Stimulated activated CD8-positive, alpha-beta memory T cell treated with anti-CD3 and anti-CD28 coated beads, Interleukin-15, amount 100 ng/mL, for 1 hour (primary cell): ENCODE measurements at places on chromosomes 11 and 22.

DNA sequence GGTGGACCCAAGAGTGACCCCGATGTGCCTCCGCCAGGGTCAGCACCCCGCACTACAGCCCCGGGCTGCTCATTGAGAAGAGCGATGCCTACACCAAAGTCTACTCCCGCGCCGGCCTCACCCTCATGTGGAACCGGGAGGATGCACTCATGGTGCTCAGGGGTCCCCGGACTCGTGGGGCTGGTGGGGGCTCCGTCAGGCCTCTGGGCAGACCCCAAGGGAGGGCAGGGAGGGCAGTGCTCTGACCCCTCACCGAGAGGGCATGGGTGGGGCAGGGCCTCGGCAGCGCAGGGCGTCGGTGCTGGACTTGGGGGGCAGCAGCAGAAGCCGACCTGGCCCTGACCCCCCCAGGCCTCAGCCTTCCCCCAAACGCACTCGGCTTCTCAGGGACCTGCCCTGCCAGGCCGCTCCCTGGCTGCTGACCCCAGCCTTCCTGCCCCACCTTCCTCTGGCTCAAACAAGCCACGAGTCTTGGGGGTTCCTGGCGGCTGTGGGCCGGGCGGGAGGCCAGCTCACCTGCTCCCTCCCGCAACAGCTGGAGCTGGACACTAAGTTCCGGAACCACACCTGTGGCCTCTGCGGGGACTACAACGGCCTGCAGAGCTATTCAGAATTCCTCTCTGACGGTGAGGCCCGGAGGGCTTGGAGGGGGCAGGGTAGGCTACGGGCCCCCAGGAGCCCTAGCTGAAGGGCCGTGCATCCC, 2.9 kb downstream of the MUC2 start:
- DNase-seq, result no peak

GRCh38 chr22:45212306-45212709, 28.4 kb downstream of the KIAA0930 start:
- DNase-seq, result no peak

DNA sequence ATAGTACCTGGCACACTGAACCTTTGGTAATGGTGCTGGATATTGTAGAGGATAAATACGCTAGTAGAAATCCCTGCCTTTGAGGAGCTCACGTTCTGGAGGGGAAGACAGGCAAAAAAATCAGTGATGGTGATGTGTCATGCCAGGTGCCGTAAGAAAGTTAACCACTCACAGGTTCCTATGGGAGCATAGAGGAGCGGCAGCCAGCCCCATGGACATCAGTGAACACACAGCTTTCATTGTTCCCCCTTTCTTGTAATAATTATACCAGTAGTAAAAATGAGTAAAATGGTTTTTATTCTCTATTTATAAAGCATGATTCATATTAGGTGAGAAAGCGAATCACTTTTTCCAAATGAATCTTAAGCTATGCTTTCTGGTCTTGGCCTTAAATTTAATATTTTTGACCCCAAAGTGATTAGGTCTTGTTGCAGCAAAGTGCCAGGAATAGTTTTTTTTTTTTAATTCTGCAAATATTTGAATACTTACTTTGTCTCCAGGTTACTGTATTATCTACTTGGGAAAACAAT, 57.9 kb downstream of the UVRAG start:
- DNase-seq, result no peak

- DNase-seq, result no peak
These were observed 10.2 kb upstream of the MPPED1 start for GRCh38 chr22:43401661-43402060.

- DNase-seq, result no peak
These were observed 108.0 kb downstream of the MAML2 start for GRCh38 chr11:96234866-96235441.

DNA sequence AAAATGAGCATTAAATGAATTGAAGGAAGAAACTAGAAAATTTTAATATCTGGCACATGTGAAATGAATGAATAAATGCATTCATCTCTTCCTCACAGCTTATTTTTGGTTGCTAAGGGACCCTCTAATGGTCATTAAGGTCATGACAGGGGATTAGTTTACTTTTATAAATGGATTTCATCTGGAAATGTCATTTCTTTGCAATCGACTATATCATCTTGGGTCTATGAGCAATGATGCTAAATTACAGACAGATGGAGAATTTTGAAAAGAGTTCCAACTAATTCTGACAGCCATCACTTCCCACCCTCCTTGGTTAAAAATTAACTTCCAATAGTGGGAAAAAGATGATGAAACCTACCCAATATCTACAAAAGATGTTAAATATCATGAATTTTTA, 98.0 kb downstream of the KIF18A start:
- no peak for DNase-seq

DNA sequence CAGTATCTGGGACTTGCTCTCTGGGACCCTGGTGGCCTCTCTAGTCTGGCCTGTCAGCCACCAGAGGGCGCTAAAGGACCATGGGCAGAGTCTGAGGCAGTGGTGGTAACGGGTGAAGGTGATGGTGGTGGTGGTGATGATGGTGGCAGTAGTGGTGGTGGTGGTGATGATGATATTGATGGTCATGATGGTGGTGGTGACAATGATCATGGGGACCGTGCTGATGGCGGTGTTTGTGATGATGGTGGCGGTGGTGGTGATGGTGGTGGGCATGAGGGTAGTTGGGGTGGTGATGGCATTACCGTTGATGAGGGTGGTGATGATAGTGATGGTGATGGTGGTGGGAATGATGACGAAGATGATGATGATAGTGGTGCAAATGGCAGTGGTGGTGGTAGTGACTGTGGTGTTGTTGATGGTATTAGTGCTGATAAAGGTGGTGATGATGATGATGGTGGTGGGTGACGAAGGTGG, 16.0 kb downstream of the TRPM5 start:
- peak; percentile 78 for DNase-seq

- DNase-seq, result no peak
These were observed 212.5 kb downstream of the CTTN start for GRCh38 chr11:70610566-70611565.

- no peak for DNase-seq
These were observed 115.9 kb upstream of the GRK3 start for GRCh38 chr22:25448435-25449051.

- no peak for DNase-seq
These were observed 16.2 kb upstream of the ACCSL start for GRCh38 chr11:44031549-44031948.

DNA sequence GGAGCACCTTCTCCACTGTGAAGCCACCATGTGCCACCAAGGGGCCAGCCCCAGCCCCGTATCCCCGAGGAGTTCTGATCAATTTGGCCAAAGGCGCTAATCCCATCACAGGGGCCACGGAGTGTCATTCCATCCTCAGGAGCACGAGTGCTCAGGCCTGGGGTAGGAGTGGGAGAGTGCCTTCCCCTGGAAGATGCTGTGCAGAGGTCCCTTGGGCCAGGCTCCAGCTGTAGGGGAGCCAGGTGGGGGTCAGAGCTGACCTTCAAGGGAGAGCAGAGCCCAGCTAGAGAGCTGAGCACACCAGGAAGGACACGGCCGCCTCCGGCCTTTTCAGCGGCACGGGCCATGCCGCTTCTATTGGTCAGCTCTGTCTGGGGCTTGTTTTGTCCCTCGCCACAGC, 1459.9 kb downstream of the BRD1 start:
- DNase-seq, result no peak

DNA sequence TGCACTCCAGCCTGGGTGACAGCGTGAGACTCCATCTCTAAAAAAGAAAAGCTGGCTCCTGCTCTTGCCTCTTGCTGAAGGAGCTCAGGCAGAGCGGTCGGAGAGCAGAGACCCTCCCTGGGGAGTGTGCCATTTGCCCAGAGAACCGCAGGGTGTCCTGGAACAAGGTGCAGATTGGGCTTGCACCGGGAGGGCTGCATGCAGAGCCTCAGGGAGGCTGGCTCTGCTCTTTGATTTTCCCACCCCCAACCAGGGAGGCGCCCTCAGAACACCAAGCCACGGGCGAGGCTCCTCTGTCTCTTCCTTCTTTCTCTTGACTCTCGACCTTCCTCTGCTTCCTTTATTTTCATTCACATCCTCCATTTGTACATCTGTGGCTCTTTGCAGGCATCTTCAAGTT, 889.1 kb downstream of the OPCML start:
- no peak for DNase-seq

GRCh38 chr11:3010004-3010403, 17.9 kb upstream of the NAP1L4 start:
- DNase-seq, result no peak

- DNase-seq, result no peak
These were observed 2.0 kb downstream of the CFL1 start for GRCh38 chr11:65855927-65856363.

DNA sequence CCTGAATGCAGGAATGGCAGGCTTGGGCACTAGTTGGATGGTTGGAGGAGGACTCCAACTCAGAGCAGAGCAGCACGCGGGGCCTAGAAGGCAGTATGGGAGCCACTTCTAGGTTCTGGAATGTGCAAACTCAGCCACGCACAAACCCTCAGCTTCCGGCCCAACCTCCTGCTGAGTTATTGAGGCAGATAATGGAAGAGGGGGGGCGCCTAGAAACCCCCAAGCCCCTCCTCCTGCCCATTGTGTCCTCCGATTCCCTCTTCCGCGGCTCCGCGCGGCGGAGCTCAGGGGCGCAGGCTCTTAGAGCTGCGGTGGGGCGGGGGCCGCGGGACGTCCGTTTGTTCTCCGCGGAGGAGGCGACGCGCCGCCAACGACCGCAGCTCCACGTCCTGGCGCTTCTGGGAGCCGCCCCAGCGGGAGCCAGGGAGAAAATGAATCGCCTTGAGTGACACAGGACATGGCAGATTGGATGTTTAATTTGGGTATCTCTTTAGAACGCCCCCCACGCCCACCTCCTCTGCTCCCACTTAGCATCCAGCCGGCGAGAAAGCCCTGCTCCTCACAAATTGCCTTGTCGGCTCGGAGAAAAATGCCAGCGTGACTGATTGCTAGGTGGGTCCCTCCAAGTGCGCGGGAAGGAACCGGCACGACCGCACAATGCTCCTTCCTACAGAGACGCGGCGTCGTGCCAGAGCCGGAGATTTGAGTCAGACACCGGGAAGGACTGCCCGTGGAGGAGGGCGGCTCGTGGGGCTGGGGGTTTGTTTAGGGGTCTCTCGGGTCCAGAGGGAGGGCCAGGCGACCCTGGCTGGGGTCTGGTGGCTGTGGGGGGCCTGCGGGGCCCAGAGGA, 144.6 kb downstream of the NECTIN1 start:
- no peak for DNase-seq

DNA sequence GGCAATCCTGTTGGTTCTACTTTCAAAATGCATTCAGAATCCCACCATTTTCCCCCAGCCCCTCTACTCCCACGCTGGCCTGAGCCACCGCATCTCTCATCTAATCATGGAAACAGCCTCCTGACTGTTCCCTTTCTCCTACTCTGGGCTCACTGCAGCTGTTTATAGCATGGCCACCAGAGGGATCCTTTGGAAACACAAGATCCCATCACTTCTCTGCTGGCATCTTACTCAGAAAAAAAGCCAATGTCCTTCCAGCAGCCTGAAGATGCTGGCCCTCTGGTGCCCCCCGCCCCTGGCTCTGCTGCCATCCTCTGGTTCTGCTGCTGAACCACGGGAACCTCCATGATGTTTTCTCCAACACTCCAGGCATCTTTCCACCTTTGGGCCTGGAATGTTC, 11.1 kb downstream of the MS4A8 start:
- DNase-seq, result no peak

DNA sequence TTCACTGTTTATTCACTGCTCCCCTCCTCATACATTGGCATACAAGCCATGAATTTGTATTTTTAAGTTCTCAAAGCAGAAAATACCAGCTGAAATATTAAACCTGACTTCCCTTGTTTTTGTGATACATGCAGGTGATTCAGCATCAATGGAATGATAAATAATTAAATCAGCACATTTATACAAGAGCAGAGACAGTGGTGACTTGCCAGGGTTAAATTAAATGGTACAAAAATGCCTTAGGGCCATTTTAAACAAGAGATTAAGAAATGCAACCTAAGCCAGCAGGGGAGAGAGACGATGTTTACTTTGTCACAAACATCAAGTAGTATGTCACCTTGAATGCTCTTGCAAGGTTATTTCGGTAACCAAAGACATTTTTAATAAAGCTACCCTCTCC, 95.9 kb upstream of the DDI1 start:
- DNase-seq, result no peak

DNA sequence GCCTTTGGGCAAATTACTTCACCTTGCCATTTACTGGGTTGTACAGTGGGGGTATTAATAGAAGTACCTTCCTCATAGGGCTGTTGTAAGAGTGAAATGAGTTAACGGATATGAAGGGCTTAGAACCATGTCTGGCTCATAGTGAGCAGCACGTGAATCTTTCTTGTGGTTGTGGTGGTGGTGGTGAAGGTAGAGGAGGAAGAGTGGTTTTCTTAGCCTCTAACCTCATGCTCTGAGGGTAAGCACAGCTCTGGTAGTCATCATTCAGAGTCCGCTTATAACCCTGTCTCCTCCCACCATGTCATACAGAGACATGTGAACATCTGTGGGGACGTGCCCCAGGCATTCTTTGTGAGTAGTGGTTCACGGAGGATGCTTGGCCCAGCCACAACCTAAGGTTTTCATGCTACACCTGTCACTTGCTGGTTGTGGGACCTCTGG, 43.6 kb downstream of the TEAD1 start:
- DNase-seq, result no peak

- DNase-seq, result no peak
These were observed 68.0 kb downstream of the ZBTB44 start for GRCh38 chr11:130246738-130247137.

GRCh38 chr22:46613606-46614021, 6.6 kb upstream of the GRAMD4 start:
- no peak for DNase-seq

- no peak for DNase-seq
These were observed 83.1 kb upstream of the MTNR1B start for GRCh38 chr11:92886243-92886905.

DNA sequence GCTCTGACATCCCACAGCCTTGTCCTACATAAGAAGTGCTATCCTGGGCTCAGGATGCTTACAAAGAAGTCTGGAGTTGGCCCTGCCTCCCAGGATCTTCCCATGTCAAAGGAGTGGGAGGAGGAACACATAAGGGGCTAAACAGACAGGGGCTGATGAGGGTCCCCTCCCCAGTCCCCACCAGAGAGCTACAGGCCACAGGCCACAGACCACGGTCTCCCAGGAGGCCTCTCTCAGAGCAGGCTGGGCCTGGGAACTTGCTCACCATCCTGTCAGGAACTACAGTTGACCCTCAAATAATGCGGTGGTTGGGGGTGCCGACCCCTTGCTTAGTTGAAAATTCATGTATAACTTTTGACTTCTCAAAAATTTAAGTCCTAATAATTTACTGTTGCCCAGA, 315.5 kb downstream of the NTM start:
- DNase-seq, result no peak

DNA sequence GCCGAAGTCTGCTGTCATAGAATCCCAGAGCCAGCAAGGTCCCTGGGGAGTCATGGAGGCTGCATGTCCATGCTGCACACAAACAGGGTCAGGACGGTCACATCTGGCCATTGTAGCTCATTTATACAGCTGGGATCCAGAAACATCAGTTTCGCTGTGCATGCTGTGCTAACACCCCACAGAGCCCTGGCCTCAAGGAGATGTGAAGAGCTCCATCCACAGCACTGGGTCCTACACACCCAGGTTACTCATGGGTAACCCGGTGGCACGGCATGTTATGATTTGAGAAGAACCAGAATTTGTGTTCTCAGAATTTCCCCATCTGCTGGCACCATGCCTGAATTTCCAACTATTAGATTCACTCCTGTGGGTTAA, 146.3 kb upstream of the ARHGAP20 start:
- no peak for DNase-seq

- DNase-seq, result no peak
These were observed 622.1 kb downstream of the OPCML start for GRCh38 chr11:132910011-132910760.

GRCh38 chr22:41488596-41489385, 19.9 kb downstream of the ACO2 start:
- DNase-seq, result no peak

GRCh38 chr11:20022363-20023081, 137.8 kb downstream of the DBX1 start:
- DNase-seq, result no peak
